ENCODE measurements at places on chromosomes 4 and X.

GRCh38 chr4:102734591-102735385, 26.0 kb downstream of the MANBA start:
- DNase-seq: no peak

DNA sequence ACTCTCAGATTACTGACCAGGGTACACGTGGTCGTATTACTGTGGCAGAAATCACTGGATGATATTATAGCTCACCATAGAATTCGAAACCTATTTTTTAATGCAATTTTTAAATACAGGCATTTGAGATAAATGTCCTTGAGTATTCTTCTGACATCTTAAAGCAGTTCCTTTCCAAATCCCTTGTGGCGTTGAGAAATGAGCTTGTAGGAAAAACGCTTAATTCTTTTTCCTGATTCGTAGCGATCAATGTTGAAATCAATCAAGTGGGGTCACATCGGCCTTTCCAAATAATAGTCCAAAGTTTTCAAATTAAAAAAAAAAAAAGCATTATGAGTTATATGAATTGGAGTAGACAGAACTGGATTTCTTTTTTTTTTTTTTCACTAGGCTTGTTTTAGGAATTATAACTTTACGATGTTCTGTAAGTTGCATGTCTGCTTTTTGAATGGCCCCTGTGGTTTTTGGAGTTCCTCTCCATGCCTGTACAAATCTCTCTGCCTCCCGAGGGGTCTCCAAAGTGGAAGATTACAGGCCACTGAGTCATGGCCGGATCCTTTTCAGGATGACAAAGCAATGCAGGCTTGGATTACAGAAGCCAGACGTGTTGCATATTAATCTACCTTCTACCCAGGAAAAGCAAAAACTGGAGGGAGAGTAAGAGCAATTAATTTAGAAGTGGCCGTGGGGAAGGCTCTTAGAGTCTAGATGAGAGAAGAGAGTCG, 226.1 kb downstream of the SHOX start:
- DNase-seq: no peak

DNA sequence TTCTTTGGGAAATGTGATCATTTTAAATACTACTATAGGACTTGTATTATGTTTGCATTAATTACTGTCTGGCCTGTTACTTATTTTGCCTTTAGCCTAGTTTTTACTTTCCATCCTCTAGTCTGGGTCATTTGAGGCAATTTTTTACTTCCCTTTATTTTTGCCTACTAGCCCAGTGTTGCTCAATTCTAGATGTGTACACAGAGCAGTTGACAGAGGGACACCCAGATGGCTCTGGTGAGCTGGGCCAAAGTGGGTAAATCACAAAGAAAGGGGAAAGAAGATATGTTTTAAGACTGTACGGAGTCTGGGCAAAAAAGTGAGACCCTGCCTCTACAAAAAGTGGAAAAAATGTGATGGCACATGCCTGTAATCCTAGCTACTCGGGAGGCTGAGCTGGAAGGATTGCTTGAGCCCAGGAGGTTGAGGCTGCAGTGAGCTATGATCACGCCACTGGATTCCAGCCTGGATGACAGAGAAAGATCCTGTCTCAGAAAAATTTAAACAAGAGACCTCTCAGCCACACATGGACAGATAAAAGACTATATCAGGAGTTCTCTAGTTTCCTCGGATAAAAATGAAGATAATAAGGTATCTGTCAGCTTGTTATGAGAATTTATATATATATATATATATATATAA, 35.7 kb downstream of the APOO start:
- no peak for DNase-seq

GRCh38 chrX:34770511-34770910, 113.4 kb upstream of the TMEM47 start:
- DNase-seq: no peak

- no peak for DNase-seq
Measured at GRCh38 chrX:136477026-136477425, 10.7 kb upstream of the BRS3 start.

DNA sequence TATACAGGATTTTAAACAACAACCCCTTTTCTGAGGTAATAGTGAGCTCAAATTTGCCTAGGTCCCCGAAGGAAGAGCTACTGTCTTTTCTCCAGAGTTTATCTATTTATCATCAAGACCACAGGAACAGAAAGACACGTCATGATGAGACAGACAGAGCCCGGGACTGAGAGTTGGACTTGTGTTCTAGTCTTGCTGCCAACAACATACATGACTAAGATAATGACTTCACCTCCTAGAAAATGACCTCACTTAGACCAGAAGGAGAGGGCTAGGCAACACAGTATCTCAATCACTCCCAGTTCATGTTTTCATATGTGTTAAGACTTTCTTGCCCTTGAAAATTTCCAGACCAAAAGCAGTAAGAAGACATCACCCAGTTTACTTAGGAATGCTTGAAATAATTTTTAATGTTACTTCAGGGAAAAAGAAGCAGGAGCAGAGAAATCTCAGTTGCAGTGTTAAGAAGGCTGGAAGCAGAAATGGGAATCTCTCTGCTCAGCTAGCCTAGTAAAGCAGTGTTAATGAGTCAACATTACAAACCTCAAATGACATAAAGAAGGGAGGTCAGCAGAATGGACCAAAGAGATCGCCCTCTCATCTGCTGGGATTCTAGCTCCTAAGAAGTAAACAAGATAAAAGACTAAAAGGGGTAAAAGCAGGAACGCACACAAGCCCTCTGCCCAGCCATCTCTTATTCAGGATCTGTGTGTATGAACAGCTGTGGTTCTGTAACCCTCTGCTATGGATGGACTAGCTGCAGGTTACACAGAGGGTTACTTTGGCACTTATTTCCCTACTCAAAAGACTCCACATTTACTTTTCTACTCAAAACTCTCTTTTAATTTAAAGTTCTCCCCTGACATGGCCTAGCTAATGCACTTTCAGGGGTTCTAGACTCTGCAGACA, 24.8 kb downstream of the PDGFC start:
- DNase-seq: no peak

GRCh38 chrX:314781-315595, 3.6 kb downstream of the GTPBP6 start:
- no peak for DNase-seq

DNA sequence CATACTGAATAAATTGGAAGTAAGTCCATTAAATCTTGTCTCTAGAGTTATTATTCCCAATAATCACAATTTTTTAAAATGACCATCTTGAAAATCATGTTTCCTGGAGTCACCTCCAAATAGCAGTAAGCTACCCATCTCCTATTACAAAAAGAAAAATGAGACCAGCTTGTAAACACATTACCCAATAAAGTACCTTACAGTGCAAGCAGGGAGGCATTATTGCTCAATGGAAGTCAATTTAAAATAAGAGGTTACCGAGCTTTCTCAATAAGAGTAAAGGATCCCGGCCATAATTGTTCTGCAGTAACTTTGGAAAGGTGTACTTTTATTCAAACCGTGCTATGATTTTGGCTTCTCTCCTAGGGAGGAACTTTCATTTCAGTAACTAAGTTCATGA, 78.0 kb downstream of the DMD start:
- DNase-seq: no peak

- no peak for DNase-seq
Measured at GRCh38 chr4:107993969-107994368, 4.3 kb downstream of the HADH start.

DNA sequence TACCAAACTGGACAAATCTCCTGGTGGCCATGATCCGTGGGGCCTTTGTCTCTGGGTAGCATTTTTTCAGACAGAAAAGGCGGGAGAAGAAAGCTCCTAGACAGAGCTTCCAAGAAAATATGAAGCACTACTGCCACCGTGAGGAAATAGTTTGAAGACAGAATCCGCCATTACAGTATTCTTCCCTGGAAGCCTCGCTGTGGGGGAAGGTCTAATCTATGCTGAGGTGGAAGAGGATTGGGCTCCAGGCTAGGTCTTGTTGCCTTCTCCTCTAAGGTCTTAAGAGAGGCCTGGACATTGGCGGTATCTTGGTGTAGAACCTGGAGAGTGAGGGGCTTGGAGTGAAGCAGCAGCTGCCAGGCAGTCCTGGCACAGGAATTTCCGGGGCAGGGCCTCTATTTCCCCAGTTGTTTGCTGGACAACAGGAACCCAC, 218.9 kb downstream of the OR13H1 start:
- no peak for DNase-seq

- no peak for DNase-seq
Measured at GRCh38 chr4:185201977-185202962, 1.5 kb downstream of the CFAP97 start.

GRCh38 chr4:1602655-1603412, 81.3 kb downstream of the FAM53A start:
- DNase-seq: no peak

GRCh38 chr4:140854168-140854567, 98.0 kb upstream of the TBC1D9 start:
- no peak for DNase-seq

DNA sequence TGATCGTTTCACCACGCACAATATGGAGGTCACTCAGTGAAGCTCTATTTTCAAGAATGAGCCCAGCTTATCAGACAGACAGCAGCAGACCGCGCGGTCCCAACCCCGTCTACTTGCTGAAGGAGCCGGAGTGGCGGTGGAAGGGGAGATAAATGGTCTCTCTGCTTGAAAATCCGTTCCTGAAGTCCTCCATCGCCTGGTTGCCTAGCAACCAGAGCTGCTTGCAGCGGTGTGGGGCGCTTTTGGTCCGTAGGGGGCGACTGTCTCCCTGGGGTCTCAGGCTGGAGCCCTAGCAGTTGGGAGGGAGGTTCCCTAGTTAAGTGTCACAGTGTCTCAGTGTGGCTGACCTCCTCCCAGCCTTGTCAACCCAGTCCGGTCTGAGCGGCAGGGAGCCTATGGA, 8.3 kb upstream of the DLG3 start:
- DNase-seq: no peak

- DNase-seq: no peak
Measured at GRCh38 chr4:22999419-22999818, 306.7 kb downstream of the GBA3 start.

- no peak for DNase-seq
Measured at GRCh38 chr4:158786121-158786601, 17.3 kb downstream of the FNIP2 start.

DNA sequence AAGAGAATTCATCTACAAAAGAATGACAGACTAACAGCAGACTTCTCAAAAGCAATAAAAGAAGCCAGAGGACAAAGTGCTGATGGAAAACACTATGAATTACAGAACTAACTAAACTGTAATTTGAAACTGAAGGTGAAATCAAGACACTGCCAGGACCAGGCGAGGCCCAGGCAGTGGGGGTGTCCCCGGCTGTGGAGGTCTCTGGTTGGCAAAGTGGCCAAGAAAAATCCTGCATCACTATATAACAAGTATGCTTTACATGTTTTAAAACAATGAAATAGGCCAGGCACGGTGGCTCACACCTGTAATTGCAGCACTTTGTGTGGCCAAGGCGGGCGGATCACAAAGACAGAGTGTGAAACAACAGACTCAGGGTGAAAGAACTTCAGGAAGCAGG, 32.9 kb downstream of the CHM start:
- no peak for DNase-seq

Data from stimulated activated CD8-positive, alpha-beta memory T cell treated with anti-CD3 and anti-CD28 coated beads, Interleukin-7, amount 100 ng/mL, for 1 hour (primary cell).